Right atrium auricular region (tissue), 2 donors: ENCODE measurements at places on chromosomes 2 and 18.
A peak's percentile ranks its signal among the peaks of the same experiment; 100 is the strongest.

GRCh38 chr2:159032580-159032979 lies 64.1 kb downstream of the TANC1 start:
- no peak for DNase-seq
- peaks cover 62% of the 10 kb centered on the region for H3K4me1 ChIP-seq
- no peaks in the 10 kb centered on the region for H3K27me3 ChIP-seq
- peak overlapping the region; percentile 78 for H3K27ac ChIP-seq

- no peak for DNase-seq
Observed at GRCh38 chr18:74334242-74334893, 18.7 kb downstream of the C18orf63 start.

- no peak for DNase-seq
- H3K4me3 ChIP-seq: no peak overlapping the region
- no peaks in the 10 kb centered on the region for H3K27me3 ChIP-seq
Observed at GRCh38 chr2:202044777-202045176, 11.1 kb downstream of the FZD7 start.

GRCh38 chr2:181907057-181907456 lies 15.5 kb downstream of the ITPRID2 start:
- H3K27ac ChIP-seq: no peak overlapping the region
- peaks cover 44% of the 10 kb centered on the region for H3K36me3 ChIP-seq
- DNase-seq: no peak
- peaks cover 22% of the 10 kb centered on the region for H3K4me1 ChIP-seq
- H3K27me3 ChIP-seq: no peaks in the 10 kb centered on the region

DNA sequence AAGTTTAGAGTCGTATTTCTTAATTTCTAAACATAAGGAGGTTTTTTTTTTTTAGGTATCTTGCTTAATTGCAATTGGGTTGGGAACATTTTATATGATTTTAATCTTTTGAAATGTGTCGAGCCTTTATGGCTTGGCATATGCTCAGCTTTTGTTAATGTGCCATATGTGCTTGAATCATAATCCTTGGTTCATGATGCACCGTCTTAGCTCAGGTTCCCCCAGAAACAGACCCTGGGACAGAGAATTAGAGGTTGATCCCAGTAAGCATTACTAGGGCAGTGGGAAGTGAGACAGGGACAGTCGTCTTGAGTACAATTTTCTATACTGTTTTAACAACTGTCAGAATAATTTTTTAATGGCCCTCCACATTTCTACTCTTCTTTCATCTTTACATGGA lies 9.3 kb downstream of the CHCHD5 start:
- peaks cover 3% of the 10 kb centered on the region for H3K36me3 ChIP-seq
- H3K27me3 ChIP-seq: no peaks in the 10 kb centered on the region
- peaks cover 2% of the 10 kb centered on the region for H3K4me1 ChIP-seq
- DNase-seq: no peak
